ENCODE measurements at places on chromosomes 4 and X.

- no peak for DNase-seq
Observed at GRCh38 chr4:176238157-176238610, 30.8 kb downstream of the ASB5 start.

DNA sequence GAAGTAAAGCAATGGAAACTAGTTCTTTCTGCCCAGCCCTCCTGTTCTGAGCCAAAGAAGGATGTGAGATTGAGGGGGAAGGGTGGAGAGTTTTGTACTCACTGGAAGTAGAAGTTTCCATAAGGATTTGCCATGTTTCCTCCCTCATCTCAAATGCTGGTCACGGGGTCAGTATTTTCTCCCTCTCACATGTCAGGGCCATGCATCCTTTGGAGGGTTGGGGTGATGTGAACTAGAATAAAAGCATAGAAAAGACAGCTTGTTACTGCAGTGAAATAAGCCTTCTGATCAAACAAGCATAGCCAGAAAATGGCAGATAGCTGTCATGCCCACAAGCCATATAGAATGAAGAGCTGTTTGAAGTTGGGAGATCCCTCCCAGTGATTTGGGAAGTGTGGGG is 79.7 kb downstream of the KIT start:
- no peak for DNase-seq

GRCh38 chrX:96126182-96126581 is 558.5 kb upstream of the DIAPH2 start:
- no peak for DNase-seq

GRCh38 chr4:142316025-142316424 is 530.1 kb downstream of the INPP4B start:
- no peak for DNase-seq

DNA sequence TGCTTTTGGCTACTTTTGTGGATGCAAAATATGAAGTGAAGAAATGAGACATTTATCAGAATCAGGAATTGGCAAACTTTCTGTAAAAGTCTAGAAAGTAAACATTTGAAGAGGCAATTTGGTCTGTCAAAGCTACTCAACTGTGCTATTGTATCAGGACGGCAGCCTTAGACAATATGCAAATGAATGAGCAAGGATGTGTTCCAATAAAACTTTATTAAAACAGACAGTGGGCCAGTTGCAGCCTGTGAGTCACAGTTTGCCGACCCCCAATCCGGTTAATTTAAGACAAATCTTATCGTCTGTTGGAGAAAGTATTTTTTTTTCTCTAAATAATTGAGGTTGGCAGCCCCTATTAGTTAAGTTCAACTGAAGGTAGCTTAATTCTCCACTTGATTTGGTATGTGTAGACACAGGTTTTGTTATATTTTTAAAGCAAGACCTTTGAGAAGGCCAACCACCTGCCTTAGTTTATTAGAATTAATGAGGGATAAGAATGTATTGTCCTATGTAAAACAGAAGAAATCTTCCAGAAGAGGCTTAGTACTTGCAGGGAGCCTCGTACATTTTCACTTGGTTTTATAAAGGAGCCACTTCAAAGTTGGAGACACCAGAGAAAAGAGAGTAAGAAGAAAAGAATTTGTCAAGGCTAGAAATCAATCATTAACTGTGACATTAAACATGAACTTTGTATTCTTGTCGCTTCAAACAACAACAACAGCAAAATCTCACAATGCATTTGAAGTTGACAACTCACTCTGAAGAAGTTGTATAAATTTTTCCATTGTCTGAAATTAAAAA is 81.6 kb upstream of the FAT1 start:
- DNase-seq = no peak

DNA sequence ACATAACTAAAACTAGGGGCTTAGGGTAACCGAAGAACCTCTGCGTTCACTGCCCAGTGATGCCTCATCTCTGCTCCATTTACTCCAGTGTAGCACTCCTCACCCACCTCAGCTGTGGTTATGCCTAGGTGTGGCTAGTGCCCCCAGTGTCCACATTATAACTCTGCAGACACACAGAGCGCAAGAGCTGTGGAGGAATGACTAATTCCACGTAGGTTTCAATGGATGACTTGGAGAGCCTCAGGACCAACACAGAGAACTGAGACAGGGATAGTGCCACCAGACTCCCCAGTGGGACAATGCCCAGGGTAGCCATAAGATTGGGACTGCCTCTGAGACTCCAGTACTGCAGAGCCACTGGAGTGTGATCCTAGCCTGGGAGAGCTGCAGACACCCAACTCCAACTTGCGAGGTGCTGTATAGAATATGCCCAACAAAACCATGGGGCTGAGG is 542.4 kb upstream of the DIPK2B start:
- no peak for DNase-seq

DNA sequence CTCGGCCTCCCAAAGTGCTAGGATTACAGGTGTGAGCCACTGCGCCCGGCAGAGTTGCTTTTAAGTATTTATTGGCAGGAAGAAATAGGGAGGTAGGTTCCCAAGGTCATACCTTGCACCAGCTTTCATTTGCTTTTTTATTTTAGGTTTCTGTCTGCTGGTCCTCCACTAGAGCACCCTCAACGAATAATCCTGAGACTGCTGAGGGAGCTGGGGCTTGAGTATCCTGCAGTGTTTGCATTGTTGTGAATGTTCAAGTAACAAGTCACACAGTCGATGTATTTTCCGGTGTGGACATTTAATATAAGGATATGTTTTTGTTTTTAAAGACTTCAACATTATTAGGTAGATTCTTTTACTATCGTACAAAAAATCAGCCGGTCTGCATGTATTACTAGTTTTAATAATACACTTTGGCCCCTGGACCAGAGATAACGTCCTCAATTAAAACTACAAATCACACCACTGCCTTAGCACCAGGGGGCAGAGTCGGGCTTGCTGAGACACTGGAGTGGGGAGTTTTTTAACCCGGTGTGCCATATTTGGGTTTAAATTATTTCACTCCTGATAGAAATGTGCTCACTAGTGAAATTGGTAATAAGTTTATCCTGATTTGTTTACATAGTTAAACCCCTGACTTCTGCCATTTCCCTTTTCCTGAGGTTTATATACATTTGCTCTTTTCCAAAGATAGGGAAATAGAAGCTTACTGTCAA is 11.6 kb downstream of the SMIM20 start:
- no peak for DNase-seq

DNA sequence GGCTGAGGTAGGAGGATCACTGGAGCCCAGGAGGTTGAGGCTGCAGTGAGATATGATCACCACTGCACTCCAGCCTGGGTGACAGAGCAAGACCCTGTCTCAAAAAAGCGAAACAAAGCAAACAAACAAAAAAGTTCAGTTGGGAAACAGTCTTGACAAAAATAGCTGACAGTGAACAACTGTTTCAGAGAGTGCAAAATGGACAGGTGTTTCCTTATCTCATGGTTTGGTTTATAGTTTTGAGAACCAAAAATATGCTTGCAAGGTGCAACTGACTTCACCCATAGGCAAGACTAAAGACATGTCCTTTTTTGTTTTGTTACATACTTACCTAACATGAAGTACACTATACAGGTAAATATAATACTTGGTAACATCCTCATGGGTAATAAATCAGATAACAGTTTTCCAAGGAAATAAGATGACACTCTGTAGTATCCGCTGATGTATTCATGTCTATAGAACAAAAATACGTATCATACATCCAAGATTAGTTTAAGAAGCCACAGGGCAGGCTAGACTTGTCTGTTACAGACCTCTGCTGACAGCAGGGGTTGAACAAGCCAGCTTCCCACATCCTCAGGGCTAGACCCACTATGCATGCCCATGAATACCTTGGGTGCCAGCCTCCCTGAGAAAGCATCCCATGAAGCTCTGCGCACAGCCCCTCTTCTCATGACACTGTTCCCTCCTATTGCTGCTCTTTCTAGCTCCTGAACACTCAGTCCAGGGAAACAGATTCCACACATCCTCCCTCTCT is 59.3 kb downstream of the ABCG2 start:
- no peak for DNase-seq

- DNase-seq = no peak
Observed at GRCh38 chr4:7679406-7680040, 244.8 kb upstream of the PSAPL1 start.

GRCh38 chrX:118420462-118420861 is 74.6 kb downstream of the WDR44 start:
- DNase-seq = no peak

DNA sequence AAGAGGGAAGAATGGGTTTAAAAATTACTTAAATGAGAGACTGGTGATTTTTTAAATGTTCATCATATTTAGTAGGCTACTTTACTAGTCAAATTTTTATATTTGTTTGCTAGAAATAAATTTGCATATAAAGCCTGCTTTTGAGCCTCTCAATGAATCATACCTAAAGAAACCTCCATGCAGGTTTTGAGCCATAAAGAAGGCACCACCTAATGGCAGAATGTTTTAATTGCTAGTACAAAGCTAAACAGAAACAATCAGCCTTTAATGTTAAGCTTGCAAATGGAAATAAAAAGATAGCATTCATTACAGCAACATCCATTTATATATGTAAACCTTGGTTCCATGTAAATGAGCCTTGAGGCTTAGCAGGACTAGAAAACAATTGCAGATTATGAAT is 989.7 kb downstream of the CCSER1 start:
- no peak for DNase-seq

GRCh38 chr4:83010111-83010521 is 507 bp downstream of the LIN54 start:
- no peak for DNase-seq
